ENCODE measurements at places on chromosomes 2 and 18. TPM values are rescaled to one million over a fixed set of nuclear protein-coding genes. Genes with fewer than 3 reads are reported as not detected.

- DNase-seq = no peak
Measured at GRCh38 chr2:191351298-191351697, 106.1 kb downstream of the MYO1B start.

GRCh38 chr2:45957533-45958227 lies 306.2 kb downstream of the PRKCE start:
- DNase-seq = no peak

DNA sequence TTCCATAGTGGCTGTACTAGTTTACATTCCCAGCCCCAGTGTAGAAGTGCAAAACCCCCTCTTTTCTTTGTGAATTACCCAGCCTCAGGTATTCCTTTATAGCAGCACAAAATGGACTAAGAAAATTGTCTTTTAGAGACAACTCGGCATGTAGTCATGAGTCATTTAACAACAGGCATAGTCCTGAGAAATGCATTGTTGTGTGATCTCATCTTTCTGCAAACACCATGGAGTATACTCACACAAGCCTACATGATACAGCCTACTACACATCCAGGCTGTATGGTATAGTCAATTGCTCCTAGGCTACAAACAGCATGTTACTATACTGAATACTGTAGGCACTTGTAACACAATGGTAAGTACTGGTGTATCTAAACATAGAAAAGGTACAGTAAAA lies 44.4 kb upstream of the MBP start:
- DNase-seq = no peak

GRCh38 chr2:72916743-72917137 lies 579 bp upstream of the EMX1 start:
- peak; percentile 45 for DNase-seq

Gene IL36A
- not detected for total RNA-seq

- no peak for DNase-seq
Measured at GRCh38 chr2:161165811-161166210, 5.6 kb downstream of the TANK start.

DNA sequence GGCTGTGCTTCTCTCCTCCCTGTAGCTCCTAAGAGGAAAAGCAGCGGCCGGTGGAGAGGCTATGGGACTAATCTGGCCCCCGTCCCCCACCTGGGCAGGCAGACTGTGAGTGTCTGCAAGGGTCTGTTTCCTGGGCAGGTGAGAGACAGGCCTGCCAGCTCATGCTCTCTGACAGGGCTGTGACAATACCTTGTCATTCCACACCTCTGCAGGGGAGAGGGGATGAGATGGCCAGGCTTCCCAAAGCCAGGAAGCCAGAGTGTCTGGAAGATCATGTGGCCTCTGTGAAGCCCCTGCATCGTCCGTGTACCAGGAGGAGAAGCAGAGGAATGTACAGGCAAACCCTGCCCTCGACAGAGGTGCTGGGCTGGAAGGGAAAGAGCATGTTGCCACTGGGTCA lies 142.5 kb upstream of the GATA6 start:
- no peak for DNase-seq

- DNase-seq = no peak
Measured at GRCh38 chr2:112821682-112822081, 14.9 kb downstream of the IL1B start.

Gene CD8A
- 4.1 TPM for total RNA-seq

Gene GLI2
- 5.8 TPM for total RNA-seq

GRCh38 chr18:58496937-58497336 lies 132.0 kb downstream of the ALPK2 start:
- no peak for DNase-seq

Gene SKOR2
- not detected for total RNA-seq

Gene POU3F3
- total RNA-seq = not detected

Gene ALPP
- total RNA-seq = not detected

GRCh38 chr2:102000813-102001766 lies 9.3 kb downstream of the IL1R2 start:
- DNase-seq = no peak

DNA sequence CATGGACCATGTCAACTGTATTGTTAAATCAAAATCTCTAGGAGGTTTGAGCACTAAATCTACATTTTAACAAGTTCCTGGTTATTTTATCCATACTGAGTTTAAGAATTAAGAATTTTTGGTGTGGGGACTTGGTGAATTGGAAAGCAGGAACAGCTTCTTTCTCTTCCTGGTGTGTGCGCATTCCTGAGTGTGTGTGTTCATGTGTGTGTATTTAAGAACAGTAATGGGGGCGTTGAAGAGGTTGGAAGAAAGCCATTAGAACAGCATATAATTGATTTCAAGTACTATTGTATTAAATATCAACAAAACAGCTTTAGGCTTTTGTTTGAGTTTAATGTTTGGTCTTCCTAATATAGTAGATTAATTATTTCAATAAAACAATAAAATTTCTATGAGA lies 801.3 kb upstream of the ID2 start:
- DNase-seq = no peak

DNA sequence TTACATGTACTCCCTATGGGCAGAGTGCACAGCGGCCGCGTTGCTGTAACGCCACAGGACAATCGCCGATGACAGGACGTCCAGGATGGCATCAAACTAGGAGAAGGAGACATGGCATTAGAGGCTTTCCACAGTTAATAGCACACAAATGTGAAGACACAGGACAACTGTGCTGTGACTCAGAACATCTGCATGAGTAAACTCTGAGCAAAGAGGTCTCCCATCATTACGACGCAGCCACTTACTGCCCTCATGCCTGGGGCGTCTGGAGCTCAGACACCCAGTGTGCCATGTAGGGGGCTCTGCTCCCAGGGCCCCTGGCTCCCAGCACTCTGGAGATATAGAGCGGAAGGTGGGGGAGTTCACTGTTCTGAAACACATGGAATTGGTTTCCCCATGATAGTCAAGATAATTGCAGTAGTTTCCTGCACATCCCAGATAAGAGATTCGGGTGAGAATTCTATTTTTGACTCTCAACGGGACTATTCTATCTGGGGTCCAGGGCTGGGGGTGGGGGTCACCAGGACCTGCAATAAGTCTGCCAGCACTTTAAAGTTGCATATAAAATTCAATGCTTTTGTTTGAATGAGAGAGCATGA lies 168.1 kb downstream of the TMEM163 start:
- DNase-seq = no peak

Gene ANKRD29
- total RNA-seq = 4.0 TPM

- no peak for DNase-seq
Measured at GRCh38 chr2:215460682-215461382, 25.0 kb upstream of the FN1 start.

Gene ACTG2
- 41.2 TPM for total RNA-seq

Gene NOTO
- total RNA-seq = not detected

Gene DNAJC10
- 38.0 TPM for total RNA-seq

DNA sequence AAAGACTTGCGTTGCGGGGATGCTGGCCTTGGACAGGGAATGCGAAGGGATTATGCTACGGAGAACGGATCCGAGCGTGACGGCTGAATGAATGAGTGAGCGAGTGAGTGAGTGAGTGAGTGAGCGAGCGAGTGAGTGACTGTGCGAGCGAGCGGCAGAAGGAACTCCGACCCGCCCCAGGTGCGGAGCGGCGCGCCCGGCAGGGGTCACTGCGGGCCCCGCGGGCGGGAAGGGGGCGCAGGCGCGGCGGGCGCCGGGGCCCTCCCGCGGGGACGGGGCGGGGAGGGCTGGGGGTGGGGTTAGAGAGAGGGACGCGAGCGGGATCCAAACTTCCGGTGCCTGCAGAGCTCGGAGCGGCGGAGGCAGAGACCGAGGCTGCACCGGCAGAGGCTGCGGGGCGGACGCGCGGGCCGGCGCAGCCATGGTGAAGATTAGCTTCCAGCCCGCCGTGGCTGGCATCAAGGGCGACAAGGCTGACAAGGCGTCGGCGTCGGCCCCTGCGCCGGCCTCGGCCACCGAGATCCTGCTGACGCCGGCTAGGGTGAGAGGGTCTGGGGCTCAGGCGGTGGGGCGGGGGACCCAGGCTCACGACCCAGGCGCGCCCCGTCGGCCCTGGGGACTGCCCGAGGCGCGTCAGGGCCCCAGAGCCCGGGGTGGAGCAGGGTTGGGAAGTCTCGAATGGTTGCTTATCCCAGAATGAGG lies at the start of gene ITM2C:
ITM2C (plus strand) TSS at position 338 of the 702 bp plus-strand sequence; CDS start at position 422, 84 bp downstream.
- peak; percentile 72 for DNase-seq

Gene WBP1
- total RNA-seq = 46.2 TPM

Gene DAPL1
- total RNA-seq = not detected

Gene KIAA2012
- total RNA-seq = not detected

DNA sequence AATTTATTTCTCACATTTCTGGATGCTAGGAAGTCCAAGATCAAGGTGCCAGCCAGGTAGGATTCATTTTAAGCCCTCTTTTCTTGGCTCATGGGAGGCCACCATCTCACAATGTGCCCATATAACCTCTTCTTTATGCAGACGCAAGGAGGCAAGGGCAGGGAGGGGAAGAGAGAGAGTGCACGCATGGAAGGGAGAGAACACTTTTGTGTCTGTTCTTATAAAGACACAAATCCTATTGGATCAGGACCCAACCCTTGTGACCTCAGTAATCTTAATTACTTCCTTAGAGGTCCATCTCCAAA lies 32.5 kb downstream of the CMPK2 start:
- no peak for DNase-seq

DNA sequence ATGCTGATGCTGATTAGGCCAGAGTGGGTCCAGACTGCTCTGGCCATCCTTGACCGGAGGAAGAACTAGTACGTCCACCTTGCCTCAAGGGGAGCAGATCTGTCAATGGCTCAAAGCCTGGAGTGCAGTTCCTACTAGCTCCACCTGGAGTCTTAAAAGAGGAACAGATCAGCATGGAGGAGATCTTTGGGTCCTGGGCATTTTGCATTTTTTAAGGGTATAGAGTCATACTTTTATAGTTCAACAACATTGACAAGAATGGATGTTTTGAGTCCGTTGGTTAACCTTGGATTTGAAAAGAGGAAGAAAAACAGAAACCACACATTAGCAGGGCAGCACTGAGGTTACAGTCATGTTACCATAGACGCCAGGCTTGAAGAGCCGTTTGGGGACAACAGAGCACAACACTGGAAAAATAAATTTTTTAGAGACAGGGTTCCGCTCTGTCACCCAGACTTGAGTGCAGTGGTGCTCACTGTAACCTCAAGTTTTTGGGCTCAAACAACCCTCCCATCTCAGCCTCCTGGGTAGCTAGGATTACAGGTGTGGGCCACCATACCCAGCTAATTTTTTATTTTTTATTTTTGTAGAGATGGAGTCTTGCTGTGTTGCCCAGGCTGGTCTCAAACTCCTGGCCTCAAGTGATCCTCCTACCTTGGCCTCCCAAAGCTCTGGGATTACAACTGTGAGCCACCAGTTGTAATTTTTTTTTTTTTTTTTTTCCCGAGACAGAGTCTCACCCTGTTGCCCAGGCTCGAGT lies 78.5 kb downstream of the PRKCE start:
- peak; percentile 73 for DNase-seq

Gene BARD1
- total RNA-seq = 45.4 TPM

Gene SLC5A7
- not detected for total RNA-seq

GRCh38 chr18:74367905-74368304 lies 52.3 kb downstream of the C18orf63 start:
- DNase-seq = no peak

- DNase-seq = no peak
Measured at GRCh38 chr2:24380820-24381219, 20.5 kb upstream of the ITSN2 start.

- no peak for DNase-seq
Measured at GRCh38 chr2:85095094-85095493, 38.1 kb upstream of the TCF7L1 start.

- peak; percentile 80 for DNase-seq
Measured at GRCh38 chr18:12308386-12309100, 502 bp downstream of the TUBB6 start.

Gene FAHD2A
- total RNA-seq = 109 TPM

GRCh38 chr2:159683817-159684216 lies 28.5 kb upstream of the MARCHF7 start:
- DNase-seq = no peak

DNA sequence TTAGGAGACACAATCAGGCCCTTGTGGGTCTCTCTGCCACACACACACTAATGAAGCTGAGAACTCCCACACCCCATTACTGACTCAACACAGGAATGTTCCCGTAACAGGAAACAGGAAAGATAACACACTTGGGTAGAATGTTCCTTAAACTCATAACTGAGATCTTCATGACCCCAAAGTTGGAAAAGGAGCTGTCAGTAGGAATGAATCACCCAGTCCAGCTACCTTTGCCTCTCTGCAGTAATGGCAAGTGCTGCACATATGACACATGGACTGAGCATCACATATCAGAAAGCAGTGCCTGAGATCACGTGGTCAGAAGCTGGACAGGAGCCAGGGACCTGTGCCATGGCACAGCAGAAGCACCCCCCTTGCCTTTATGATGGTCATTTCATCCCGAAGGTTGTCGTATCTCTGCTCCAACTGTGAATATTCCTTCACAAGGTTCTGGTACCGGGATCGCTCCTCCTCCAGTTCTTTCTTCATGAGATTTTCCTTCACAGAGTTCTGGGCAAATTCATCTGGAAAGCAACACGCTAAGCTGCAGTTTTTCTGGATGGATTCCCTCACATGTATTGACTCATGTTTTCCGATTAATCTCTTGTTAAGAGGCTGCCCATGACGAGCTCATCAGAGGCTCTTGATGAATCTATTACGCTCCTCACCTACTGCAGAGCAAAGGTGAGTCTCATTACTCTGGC lies 65.4 kb upstream of the ACAA2 start:
- no peak for DNase-seq
